ENCODE measurements at places on chromosomes 7 and 10.

DNA sequence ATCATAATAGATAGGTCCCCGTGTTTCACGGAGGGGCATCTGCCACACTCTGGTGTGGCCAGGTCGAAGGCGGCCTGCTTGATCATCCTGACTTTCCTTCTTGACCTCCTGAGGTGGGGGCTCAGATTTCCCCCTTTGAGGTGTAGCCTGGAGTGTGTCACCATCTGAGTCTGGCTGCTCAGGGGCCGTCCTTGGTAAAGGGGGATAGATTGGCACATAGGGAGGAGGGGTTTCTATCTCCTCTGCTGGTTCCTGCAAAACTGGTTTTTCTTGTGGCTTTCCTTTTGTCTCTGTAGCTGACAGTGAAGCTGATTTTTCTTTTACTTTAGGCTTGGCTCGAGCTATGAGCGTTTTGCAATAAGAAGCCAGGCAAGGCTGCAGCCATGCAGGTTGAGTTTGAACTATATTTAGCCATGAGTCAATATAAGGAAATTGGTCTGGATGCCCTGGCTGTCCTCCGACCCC lies 7.1 kb upstream of the ZNF117 start:
- no peak for DNase-seq

DNA sequence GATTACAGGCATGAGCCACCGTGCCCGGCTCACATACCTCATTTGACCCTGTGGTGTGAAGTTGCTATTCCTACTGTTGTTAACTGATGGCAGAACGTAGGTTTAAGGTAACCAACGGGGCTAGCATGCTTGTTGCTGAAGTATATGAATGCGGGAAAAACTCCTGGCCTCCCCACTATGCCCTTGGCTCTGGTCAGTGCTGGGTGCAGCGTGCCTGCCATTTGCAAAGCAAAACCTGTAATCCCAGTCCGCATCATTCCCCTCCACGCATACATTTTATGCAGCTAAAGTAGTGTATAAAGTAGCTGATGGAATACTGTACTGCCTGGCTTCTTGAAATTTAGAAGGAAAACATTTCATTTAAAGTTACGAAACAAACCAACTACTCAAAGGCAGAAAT lies 273.3 kb downstream of the SDK1 start:
- DNase-seq, result no peak

DNA sequence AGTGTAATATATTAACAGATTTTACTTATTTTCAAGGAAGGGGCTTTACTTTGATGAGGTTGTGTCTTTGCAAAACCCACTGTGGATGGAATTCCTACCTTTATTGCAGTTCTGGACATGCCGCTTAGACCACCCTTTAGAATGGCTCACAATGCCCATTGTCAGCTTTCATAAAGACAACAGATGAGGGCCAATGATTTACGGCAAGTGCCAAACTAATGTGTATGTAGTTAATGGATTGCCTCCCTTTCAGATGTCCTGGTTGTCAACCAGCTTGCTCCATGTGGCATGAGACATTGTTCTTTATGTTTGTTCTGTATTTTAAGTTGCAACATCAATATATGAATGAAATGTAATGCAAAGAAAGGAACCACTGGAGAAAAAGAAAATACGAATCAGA lies 35.0 kb upstream of the ELMO1 start:
- no peak for DNase-seq

DNA sequence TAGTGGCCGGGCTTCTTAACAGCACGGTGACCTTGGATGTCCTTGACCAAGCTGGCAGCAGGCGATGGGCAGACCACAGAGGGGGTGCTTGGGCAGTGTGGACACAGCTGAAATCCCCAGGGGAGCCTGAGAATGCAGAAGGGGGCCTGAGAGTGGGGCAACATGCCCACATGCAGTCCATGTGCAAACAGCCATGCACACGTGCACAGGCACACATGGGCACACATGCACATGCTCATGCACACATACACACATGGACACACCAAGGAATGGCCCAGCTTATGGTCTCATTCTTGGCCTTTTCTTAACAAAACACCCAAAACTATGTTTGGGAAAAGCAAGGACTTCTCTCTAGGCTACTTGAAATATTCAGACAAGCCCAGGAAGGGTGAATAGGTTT lies 483.9 kb upstream of the MKI67 start:
- DNase-seq, result no peak

- DNase-seq, result no peak
Measured at GRCh38 chr7:98203261-98203963, 7.8 kb upstream of the BHLHA15 start.

GRCh38 chr7:157204134-157204533 lies 65.4 kb downstream of the UBE3C start:
- DNase-seq, result no peak

DNA sequence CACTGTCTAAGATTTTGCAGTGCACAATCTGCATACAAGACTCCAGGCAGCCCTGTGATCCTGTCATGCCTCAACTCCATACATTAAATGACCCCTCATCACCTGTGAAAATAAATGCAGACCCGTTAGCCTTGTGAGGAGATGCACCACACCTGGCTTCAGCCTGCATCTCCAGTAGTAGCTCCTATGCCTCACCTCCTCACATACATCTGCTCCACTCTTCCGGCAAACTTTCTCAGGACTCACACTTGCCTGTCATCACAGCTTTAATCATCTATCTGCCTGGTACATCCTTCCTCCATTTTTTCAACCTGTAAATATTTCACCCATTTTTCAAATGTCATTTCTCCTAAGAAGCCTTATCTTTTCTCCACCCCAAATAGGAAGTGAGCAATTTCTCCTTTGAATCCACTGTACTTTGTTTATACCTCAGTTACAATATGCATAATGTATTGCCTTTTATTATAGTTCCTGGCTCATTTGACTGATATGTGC lies 39.3 kb upstream of the ABCB5 start:
- no peak for DNase-seq

GRCh38 chr10:77245953-77246352 lies 391.7 kb downstream of the KCNMA1 start:
- no peak for DNase-seq

DNA sequence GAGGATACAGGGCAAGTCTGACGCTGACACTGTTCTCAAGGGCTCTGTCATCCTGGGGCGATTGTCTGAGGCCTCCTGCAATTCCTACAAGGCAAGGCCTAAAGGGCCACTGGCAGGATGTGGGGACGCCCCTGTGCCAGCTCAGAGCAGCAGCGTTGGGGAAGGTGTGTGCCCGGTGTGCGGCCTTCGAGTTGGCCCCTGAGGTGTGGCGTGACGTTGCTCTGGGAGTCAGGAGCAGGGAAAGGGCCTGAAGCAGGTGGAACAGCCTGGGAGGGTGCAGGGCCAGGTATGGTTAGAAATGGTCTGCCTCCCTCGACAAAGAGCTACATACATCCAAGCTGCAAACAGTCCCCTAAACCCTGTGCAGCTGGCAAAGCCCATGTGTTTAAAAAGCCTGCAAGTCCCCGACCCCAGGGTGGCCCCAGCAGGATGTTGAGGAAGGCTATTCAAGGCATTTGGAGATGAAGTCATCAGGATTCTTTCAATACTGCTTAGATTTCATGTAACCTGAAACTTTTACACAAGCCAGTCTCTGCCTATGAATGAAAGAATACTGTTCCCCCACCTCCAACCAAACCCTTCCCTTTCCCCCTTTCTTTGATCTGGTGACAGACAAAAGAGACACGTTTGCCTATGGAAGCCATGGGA lies 142.5 kb upstream of the TNS3 start:
- DNase-seq, result no peak

GRCh38 chr7:94634502-94634901 lies 21.4 kb downstream of the SGCE start:
- no peak for DNase-seq

GRCh38 chr10:70405037-70405824 lies 1.3 kb downstream of the EIF4EBP2 start:
- DNase-seq, result no peak

GRCh38 chr10:129877773-129878371 lies 86.2 kb downstream of the EBF3 start:
- peak; percentile 10 for DNase-seq

- DNase-seq, result no peak
Measured at GRCh38 chr7:42351316-42351935, 114.4 kb upstream of the GLI3 start.

DNA sequence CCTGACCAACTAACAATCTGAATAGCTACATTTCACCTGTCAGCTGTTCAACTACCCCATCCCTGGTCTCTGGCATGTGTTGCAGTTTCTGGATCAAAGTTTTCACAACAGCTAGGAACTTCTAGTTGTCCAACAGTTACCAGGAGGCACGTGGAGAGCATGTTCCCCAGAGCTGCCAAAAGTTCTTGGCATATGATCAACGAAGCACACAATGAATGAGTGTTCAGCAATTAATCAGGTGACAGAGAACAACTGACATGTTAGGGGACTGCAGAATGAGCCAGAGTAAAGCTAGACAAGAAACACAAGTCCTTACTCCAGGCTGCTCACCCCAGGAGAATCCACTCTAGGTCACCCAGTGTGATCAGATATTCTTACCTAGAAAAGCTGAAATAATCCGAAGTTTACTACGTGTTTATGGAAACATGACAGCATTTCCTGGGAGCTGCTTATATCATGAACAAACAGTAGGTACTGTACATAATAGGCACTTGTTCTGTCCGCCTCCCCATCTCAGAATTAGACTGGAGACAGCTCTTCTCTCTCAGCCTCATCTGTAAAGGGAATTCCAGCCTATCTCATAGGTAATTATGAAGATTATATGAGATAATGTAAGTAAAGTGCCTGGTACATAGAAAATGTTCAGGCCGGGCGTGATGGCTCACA lies 50.6 kb downstream of the ZNF438 start:
- no peak for DNase-seq

DNA sequence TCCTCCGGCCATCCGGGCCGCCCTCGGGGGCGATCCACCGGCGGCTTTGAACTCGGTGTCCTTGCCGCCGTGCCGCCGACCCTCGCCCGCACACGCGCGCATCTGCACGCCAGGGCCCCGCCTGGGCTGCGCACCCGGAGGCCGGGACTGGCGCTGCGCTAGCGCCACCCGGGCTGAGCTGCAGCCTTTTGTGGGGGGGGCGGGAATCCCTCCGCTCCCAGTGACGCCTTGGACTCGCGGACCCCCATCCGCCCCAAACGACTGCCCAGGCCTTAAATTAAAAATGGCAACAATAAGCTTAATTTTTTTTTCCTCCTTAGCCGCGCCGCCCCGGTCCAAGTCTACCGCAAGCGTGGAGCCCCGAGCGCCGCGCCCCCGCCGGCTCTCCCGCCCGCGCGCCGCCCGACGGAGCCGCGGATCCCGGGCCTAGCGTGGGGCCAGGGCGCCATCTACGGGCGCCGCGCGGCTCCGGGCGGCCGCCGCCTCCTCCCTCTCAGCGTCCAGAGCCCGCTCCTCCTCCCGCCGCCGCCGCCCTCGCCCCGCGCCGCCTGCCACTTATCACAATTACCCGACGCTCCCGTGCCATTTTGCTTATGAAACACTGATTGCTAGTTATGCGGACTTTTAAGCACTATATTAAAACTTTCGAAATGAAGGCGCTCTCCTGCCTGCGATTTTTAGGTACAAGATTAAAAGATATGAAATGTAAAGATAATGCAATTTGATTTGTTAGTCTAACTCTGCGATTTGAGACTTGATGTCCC lies 7.5 kb upstream of the EBF3 start:
- DNase-seq, result no peak

DNA sequence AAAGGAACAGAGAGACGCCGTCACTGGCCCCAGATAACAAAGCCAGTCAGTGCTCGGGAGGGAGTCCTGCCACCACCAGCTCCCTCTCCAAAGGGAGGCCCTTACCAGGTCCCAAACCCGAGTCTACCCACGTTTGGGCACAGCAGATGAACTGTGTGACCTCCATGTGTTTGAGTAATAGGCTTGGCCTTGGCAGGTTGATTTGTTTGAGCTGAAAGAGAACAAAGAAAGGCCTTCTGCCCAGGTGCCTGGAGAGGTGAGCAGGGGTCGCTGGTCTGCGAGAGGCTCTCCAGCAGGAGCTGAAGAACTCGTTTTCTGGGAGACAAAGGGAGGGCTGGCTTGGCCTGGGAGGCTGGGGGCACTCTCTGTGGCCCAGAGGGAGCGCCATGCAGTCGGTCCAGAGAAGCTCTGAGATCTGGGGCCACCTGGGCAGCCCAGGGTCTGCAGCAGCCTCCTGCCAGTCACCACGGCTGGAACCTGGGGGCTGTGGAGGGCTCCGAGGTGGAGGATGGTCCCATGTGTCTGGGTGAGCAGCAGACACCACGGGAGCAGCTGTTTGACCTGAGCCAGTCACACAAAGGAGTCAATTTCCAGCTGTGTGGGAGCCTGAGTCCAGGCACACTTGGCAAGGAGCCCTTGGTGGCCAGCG lies 99.7 kb downstream of the PAXIP1 start:
- DNase-seq, result no peak

DNA sequence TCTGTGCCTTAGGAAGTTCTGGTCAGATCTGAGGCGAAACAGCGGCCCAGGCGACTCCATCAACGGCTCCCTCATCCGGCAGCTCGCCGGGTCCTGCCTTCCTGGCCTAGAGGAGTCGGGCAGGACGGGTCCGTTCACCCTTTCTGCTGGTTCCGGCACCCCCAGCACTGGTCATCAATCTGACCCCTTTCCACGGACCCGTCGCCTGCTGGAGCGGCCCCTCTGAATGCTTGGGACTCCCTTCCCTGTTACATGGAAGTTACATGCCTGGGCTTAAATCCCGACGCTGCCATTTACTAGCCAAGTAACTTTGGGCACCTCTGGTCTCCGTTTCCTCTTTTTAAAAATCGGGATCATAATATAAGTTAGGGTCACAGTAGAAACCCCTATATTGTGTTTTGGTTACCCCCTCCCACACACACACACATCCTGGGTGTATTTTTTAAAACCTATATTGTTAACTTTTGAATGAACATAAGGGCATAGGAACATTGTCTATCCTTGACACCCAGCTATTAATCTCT lies 607 bp upstream of the GGCT start:
- DNase-seq, result no peak

Measured in T follicular helper cell (primary cell).